ENCODE measurements at places on chromosomes 6 and 20.

DNA sequence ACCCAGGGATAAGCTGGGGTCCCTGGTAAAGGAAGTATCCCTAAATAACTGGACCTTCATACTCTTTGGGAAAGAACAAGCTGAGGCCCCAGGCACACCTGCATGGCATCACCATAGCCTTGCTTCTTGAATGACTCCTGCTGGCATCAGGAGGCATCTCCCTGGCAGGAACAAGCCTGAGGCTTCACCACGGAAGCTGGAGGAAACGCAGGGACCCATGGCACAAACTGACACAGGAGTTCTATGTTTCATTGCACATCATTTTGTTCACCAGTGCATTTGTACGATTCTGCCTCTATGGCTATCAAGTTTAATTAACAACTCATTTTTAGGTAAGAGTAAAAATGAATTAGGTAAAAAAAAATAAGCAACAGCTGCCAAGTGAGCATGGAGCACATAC lies 619 bp upstream of the PDE7B start:
- no peak for DNase-seq

GRCh38 chr6:42966571-42966970 lies 6.0 kb downstream of the GNMT start:
- no peak for DNase-seq

- no peak for DNase-seq
Observed at GRCh38 chr6:116444092-116444491, 17.1 kb upstream of the CALHM6 start.

DNA sequence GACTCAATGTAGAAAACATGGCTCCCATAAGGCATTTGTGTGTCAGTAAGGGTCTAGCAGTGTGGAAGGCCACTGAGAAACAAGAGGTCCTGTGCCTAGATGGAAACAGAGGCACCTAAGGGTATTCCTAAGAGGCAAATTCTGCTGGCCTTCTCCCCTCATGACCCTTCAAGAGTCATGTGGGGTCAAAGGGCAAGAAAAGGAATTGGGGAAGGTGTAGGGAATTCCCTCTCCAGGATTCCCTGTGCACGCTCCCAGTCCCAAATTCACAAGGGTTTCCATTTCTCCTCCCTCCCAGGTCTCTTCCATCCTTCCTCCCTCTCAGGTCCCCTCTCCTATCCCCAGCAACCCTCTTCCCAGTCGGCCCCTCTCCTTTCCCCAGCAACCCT lies 568 bp downstream of the AGPAT1 start:
- DNase-seq = no peak

GRCh38 chr20:19565736-19566135 lies 192.3 kb upstream of the RIN2 start:
- DNase-seq = no peak

- no peak for DNase-seq
Observed at GRCh38 chr6:108163267-108163643, 2.6 kb upstream of the NR2E1 start.

GRCh38 chr20:37347891-37348791 lies 2.2 kb downstream of the SRC start:
- DNase-seq = no peak

- DNase-seq = no peak
Observed at GRCh38 chr20:33551778-33552177, 61.9 kb downstream of the CBFA2T2 start.

GRCh38 chr20:60459212-60459611 lies 501.0 kb downstream of the CDH26 start:
- DNase-seq = no peak

DNA sequence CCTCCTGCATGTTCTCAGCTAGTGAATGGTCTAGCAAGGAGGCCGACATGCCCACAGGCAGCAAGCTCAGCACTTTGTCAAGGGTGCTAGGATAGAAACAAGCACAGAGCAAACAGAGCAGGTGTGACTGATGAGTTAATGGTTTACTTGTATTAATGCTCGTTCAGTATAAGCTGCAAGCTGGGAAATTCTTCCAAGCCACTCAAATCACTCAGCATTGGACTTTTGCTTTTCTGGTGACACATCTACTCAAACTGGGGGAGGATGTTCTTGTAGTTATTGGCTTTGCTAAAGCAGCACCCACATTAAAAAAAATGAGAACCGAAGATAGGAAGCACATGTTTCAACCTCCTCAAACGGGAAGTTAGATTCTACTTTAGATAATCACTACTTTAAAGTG lies 43.1 kb upstream of the NEDD9 start:
- DNase-seq = peak; percentile 30

GRCh38 chr6:143339223-143339622 lies 111.3 kb downstream of the ADAT2 start:
- DNase-seq = no peak

DNA sequence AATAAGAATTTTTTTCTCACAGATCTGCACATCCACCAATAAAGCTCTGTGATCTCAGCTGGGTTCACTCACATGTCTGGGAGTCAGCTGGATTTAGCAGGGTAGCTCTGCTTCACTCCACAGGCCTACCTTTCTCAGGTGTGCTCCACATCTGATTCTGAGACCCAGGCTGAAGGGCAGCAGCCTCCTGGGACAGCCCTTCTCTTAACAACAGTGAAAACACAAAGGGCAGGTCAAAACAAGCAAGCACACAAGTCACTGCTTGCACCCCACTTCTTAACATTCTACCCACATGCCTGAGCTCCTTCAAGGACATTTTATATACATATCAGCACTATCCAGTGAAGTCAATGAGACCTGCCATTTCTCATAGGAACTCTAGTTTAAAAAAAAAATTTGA lies 96.0 kb upstream of the MAP3K4 start:
- DNase-seq = no peak

GRCh38 chr20:58900397-58900796 lies 47.9 kb downstream of the GNAS start:
- DNase-seq = no peak

DNA sequence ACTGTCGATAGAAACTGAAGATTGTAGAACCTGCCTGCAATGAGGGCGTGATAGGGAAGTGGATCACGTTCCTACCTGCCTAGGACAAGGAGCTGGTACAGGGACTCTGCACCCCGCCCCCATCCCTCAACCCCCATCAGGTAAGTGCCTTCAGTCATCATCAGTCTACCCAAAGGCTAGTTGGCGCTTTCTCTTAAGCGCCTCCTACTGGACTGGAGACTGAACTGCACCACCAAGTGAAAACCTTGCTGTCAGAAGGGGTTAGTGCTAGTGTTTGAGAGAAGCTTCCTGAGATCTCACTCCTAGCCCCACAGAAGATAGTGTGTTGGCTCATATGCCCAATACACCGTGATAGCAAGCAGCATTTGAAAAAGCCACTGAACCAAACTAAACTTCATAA lies 706.5 kb upstream of the MAN1A1 start:
- no peak for DNase-seq

- DNase-seq = no peak
Observed at GRCh38 chr6:20693466-20694063, 159.3 kb downstream of the CDKAL1 start.

GRCh38 chr20:2759603-2760296 lies 40.7 kb downstream of the CPXM1 start:
- no peak for DNase-seq

All from stimulated activated naive CD4-positive, alpha-beta T cell treated with Interleukin-2 at 50 U/mL for 16 hours (primary cell).